ENCODE measurements at places on chromosomes 7 and 10.

DNA sequence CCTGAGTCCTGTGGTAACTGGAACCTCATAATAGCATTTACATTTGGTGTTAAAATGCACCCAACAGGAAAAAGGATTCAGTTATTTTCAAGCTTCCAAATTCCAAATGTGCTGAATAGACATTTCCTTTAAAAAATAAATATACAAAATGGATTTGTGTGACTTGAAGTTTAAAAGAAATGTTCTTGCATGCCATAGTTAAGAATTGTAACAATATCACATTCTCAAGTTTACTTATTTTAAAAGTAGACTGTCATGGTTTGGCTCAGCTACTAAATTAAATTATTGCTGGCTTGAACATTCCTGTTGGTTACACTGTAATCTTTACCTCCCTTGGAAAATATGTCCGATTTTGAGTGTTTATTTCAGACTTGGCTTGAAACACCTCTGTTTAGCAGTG lies 31.5 kb downstream of the BICC1 start:
- H3K27me3 ChIP-seq, result no peaks in the 10 kb centered on the region
- no peak for DNase-seq
- H3K36me3 ChIP-seq, result no peaks in the 10 kb centered on the region
- no peaks in the 10 kb centered on the region for H3K4me1 ChIP-seq
- no peak overlapping the region for H3K4me3 ChIP-seq

DNA sequence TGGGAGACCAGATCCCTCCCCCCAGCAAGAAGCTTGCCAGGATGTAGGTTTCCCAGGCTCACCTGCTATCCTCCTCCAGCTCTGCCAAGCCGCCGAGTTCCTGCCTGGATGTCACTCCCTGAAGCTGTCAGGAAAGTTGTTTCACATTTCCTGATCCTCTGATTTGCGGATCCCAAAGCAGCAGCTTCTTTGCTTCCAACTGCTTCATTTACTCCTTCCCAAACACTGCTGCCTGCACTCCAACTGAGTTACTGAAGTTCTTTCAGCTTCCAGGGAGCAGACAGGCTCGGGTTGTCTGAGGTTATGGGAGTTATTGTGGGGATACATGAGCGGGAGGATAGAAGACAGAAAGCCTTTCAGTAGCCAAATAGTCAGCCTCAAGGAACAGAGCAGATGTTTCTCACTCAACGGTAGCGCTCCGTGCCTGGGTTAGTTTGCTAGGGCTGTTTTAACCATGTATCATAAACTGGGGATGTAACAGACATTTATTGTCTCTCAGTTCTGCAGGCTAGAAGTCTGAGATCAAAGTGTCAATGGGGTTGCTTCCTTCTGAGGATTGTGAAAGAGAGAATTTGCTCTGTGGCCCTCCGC lies 516.0 kb downstream of the REEP3 start:
- no peak overlapping the region for H3K27ac ChIP-seq
- H3K4me3 ChIP-seq, result no peak overlapping the region
- H3K36me3 ChIP-seq, result no peaks in the 10 kb centered on the region
- DNase-seq, result no peak
- no peaks in the 10 kb centered on the region for H3K27me3 ChIP-seq

GRCh38 chr7:115183431-115184057 lies 261.6 kb downstream of the MDFIC start:
- H3K4me3 ChIP-seq, result peak overlapping the region; percentile 18
- no peaks in the 10 kb centered on the region for H3K4me1 ChIP-seq
- H3K27ac ChIP-seq, result no peak overlapping the region
- no peak for DNase-seq
- no peaks in the 10 kb centered on the region for H3K27me3 ChIP-seq

- H3K27me3 ChIP-seq, result no peaks in the 10 kb centered on the region
- no peaks in the 10 kb centered on the region for H3K36me3 ChIP-seq
- H3K4me1 ChIP-seq, result peaks cover 32% of the 10 kb centered on the region
- no peak overlapping the region for H3K4me3 ChIP-seq
- H3K27ac ChIP-seq, result no peak overlapping the region
- DNase-seq, result no peak
Observed at GRCh38 chr7:37394158-37394557, 54.5 kb downstream of the ELMO1 start.
